ENCODE measurements at places on chromosomes 7 and 10. TPM values are rescaled to one million over a fixed set of nuclear protein-coding genes. Genes with fewer than 3 reads are reported as not detected.
A peak's percentile ranks its signal among the peaks of the same experiment; 100 is the strongest.

GRCh38 chr7:30412782-30413504 lies 65.6 kb downstream of the NOD1 start:
- H3K27ac ChIP-seq = peak overlapping the region; percentile 67
- no peak for DNase-seq
- no peak overlapping the region for H3K4me3 ChIP-seq
- H3K4me1 ChIP-seq = peaks cover 3% of the 10 kb centered on the region
- H3K36me3 ChIP-seq = no peaks in the 10 kb centered on the region

DNA sequence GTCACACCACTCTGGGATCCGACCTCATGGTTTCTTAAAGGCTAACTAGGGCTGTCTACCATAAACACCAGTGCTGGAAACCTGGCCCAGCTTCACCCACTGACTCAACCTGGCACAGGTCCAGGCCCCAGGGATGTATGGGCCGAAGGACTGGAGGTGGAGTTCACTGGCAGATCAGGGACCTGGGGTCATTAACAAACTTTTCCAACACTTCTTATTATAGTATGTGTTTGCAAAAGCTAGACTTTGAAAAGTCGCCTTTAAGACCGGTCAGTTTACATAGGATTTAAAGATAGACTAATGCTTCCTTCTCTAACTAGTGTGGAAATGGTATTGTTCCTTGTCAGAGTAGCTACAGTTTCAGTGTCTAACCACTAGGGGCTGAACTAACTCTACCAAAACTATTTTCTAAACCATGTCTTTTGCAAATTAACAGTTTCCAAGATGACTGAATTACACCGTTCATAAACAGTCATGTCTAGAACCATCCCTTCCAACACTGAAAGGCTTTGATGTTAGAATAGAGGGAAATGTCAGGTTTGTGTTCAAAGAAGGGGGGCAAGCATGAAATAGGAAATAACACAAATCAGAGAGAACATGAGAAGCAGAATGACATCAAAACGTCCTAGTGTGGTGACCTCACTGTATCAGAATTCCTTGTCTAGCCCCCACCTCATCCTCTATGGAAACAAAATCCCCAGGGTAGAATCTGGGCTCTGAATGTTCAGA lies 29.7 kb downstream of the STN1 start:
- H3K27me3 ChIP-seq = no peaks in the 10 kb centered on the region
- peak overlapping the region; percentile 88 for H3K27ac ChIP-seq

- H3K27ac ChIP-seq = no peak overlapping the region
- H3K36me3 ChIP-seq = no peaks in the 10 kb centered on the region
- no peak for DNase-seq
Measured at GRCh38 chr10:119611433-119611832, 14.7 kb upstream of the TIAL1 start.

The ST8SIA6 gene
- 0.24 TPM for total RNA-seq

The NUTM2A gene
- total RNA-seq = 1.1 TPM

The EIF4EBP2 gene
- 52.9 TPM for total RNA-seq

The CNTNAP2 gene
- 1.2 TPM for total RNA-seq

Measured in chondrocyte (in vitro differentiated cells).